Stimulated activated CD8-positive, alpha-beta memory T cell treated with anti-CD3 and anti-CD28 coated beads, Interleukin-15, amount 100 ng/mL, for 1 hour (primary cell): ENCODE measurements at places on chromosomes 6 and 20.

- DNase-seq, result no peak
Measured at GRCh38 chr20:15675813-15676484, 897.3 kb downstream of the KIF16B start.

DNA sequence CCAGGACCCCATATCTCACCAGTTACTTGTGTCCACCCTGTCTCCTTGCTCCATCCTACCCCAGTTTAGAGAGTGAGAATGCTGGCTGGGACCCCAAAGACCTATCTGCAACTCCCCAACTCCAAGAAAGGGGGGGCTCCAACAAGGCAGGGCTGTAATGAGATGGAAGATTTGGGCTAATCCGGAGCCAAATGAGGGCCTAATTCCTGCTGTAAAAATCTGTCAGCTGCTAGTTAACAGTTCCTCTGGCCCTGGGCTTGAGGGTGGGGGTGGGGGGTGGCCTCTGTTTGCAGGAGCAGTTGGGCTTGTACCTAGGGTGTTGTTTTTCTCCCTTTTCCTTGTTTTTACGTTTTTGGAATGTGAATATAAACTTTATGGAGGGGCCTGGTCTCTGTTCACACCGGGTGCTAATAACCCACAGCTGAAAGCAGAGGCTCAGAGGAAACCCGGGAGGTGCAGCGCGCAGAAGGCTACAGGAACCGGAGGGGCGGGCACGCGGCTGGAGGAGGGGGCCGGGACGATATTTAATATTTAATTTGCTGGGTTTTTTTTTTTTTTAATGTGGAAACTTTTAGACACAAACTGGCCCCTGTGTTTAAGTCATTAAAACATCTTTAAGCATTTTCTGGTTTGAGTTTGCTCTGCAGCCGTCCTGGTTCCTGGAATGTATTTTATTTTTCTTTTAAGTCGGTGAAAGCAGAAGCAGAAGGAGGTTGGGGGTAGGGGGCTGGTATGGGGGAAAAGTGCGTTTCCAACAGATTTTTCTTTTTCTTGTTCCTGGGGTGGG, 70.7 kb downstream of the NCR2 start:
- DNase-seq, result no peak

DNA sequence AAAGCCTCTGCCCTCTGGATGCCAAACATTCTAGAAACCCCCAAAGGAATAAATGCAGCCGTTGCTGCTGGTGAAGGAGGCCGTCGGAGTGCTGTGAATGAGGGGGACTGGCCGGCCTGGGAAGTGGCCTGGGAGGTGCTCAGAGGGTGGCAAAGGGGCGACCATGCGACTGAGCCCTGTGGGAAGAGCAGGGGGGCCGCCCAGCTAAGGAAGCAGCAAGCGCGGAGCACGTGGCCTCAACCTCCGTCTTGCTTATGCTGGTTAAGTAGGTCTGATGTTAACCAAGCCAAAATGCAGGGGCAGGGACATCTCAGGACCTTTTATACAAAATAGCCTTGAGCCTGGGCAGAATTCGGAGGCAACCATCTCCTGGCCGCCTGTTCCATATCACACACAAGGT, 381.5 kb downstream of the TAF4 start:
- DNase-seq, result no peak

DNA sequence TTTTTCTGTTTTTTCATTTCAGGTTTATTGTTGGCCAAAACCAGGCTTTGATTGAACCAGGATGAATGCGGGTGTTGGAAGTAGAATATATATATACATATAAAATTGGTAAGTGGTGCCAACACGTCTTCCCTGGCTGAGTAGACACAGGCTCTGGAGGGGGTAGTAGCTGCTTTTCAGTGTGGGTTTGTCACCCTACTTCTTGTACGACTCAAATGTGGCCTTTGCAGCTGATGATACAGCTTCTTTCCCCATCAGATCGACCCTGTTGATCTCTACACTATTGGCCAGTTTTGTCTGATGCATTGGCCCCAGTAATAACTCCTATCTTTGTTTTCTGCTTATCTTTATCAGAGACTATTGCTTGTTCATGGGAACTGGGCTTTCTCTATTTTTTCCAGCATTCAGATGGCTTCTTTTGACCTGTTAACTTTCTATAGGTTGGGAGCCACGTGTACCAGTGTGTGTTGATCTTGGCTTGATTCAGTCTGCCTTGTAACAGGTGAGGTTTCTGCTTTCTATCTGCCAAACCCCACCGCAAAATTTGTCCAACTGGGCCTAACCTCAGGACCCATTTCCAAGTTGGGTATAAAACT, 2.7 kb upstream of the ZNFX1 start:
- no peak for DNase-seq

GRCh38 chr20:52972190-52972937, at the start of gene TSHZ2:
TSS of gene TSHZ2 (plus strand) at chr20:52972358. CDS start at chr20:52973294, 936 bp downstream.
- DNase-seq, result no peak

DNA sequence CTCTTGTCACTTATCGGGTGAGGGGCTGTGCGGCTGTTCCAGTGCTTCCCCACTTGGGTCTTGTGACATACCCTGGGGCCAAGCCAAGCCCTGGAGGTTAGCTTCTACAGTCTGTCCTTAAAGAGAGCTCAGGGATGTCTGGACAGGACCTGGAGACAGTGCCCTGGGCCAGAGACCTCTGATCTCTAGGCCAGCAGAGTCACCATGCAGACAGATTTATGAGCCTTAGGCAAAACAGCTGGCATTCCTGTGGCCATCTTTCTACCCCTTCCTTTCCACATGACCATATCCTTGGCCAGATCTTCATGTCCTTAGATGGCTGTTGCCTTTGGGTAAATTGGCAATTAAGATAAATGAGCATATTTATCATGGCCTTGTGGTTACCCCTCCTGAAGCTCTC, 678.6 kb downstream of the MAFB start:
- DNase-seq, result no peak

- no peak for DNase-seq
Measured at GRCh38 chr6:112284603-112285002, 30.2 kb upstream of the LAMA4 start.
